Stimulated activated CD4-positive, alpha-beta T cell treated with anti-CD3 and anti-CD28 coated beads, TNF-alpha, amount 100 ng/mL, for 4 hours (primary cell): ENCODE measurements at places on chromosomes 7 and 10.

- no peak for DNase-seq
These were observed 49.5 kb upstream of the EBF3 start for GRCh38 chr10:130013335-130014262.

GRCh38 chr7:53218730-53219504 is 183.5 kb downstream of the POM121L12 start:
- DNase-seq = no peak

DNA sequence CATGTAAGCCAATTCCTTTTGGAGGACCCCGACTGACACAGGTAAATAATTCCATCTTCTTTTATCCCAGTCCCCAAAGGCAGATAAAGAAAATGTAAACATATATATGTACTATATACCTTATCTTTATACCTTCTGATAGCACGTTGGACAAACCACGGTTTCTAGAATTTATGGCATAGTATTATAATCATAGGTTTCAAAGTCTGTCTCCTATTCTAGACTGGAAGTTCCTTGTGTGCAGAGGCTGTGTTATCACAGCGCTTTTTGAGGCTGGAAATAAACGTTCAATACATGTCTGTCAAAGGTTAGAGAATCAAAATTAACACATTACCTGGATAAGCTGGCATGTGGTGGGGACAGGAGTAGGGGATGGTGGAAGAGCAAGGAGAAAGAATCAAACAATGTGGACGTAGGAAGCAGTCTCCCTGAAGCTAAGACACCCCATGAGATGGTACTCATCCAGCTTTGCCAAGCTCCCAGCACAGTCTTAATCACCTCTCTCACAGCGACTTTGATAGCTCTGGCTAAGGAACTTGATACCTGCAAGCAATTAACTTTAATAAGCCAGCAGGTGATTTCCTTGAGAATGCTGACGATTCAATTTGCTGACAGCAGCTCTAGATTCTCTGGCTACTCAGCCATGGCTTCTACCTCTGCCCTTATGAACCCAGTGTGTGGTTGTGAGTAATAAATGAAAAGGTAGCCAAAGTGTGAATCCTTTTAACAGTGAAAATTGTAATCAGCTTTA is 208.4 kb upstream of the LRRTM3 start:
- no peak for DNase-seq

DNA sequence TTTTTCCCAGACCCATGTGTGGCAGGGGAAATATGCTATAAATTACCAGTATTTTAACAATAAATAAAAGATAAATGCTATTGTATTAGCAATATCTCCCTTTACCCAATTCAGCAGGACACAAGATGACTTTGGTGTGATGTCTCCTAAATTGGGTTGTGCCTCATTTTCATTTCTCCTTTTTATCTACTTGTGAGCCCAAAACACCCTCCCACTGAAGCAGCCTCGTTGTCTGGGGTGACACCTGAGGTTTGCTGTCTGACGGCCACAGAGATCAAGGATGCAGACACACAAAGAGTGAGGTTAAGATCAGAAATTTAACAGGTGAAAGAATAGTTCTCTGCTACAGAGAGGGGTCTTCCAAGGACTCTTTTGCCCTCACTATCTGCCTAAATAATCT is 27.1 kb upstream of the CC2D2B start:
- DNase-seq = no peak

GRCh38 chr10:11625019-11625735 is 13.7 kb upstream of the USP6NL start:
- no peak for DNase-seq

DNA sequence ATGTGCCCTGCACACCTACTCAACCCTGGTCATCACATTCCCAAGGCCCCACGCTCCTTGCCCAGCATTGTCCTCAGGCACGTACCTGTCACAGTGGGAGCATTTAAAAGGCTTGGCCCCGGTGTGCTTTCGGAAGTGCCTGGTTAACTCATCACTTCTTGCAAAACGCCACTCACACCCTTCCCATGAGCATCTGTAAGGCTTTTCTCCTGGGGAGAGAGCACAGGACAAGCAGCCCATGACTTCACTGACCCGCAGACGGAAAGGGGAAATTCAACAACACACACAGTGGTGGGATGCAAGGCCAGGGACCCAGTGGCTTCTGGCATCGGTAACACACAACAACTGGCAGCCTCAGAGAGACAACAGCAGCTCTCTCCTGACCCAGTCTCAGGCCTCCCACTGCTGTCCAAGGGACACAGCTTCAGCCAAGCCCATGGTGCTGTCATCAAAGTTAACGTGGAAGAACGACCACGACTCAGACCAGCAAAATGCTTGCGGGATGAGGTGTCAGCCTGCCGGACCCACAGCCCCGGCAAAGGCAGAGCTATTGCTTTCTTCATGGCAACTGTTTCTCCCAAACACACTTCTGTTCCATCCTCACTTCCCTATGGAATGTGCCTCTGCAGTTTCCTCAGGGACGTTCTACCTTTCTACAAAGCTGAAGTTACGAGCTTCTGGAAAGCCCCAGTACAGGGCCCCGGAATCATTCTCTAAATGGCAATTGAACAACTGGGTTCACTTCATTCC is 4.8 kb downstream of the KLF6 start:
- DNase-seq = no peak

DNA sequence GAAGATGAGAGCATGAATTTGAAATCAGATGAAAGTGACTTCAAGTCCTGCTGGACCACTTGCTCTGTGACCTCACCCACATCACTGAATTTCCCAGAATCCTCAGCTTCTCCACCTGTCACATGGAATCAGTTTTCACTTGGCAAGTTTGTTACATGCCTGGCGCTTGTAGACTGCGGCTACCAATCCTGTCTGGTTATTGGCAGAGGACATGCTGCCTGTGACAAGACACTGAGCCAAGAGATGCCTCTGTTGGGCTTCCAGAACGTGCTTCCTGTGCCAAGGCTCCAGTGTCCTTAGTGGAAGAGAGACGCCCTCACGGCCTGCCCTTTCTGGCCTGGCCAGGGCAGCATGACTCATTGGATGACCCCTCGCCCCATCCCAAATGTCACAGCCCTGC is 4.4 kb upstream of the MYL10 start:
- no peak for DNase-seq

DNA sequence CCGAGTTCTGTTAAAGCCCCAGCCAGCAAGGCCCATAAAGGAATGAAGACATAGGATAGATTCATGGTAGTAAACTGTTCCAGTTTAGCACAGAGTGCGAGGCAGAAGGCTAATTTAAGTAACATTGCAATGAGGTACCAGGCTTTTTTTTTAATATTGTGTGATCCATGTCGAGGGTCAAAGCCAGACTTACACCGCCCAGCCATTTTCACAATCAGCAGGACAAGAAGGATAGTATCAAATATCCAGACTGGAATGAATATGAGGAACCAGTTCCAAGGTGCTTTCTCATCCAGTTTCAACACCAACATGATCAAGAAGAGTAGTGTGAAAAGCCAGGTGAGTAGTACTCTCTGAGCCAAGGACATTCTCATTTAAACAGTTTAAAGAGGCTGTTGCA is 4.2 kb downstream of the TMEM60 start:
- DNase-seq = no peak

DNA sequence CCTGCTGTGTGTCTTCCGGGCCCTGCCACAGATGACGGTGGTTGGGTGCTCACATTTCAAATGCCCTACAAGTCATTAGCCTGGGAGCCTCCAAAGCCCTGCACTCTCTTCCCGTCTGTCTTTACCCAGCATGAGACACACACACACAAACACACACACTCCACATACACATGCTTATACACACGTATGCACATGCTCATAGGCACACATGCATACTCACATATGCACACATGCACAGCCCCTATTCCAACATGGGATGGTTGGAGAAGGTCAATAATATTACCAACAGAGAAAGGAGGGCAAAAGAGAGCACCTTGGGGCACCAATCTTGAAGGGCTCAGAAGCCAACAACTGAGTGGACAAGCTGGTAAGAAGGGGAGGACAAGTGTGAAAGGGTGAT is 19.0 kb downstream of the SUN3 start:
- DNase-seq = no peak

- no peak for DNase-seq
These were observed 35.8 kb downstream of the CAMK2B start for GRCh38 chr7:44289341-44290251.

- DNase-seq = no peak
These were observed 413.5 kb downstream of the NRG3 start for GRCh38 chr10:82288461-82288881.

DNA sequence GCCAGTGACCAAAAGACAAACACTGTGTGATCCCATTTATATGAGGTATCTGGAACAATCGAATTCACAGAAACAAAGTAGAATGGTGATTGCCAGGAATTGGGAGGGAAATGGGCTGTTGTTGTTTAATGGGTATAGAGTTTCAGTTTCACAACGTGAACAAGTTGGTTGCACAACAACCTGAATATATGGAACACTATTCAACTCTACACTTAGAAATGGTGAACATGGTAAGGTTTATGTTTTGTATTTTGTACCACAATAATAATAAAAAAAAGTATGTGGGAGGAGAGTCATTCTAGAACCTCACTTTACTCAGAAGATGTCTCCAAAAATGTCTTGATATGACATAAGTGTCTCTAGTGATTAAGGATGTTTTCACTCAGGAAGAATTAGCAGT is 85.2 kb upstream of the SGCE start:
- DNase-seq = no peak

DNA sequence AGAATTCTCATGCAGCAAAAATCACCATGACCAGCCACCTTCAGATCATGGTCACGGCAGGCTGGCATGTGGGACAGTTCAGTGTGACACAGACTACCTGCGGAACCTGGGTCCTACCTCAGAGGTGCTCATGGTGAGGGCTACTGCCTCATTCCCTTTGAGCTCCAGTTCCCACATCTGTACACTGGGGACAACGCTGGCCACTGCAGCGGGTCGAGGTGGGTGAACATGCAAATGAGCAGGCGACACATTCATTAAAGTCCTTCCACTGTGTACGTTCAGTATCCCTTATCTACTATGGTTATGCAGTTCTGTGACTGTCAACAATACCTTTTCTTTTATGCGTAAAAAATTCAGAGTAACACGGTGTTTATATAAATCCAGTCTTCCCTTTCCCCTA is 218.7 kb upstream of the AOAH start:
- DNase-seq = no peak

DNA sequence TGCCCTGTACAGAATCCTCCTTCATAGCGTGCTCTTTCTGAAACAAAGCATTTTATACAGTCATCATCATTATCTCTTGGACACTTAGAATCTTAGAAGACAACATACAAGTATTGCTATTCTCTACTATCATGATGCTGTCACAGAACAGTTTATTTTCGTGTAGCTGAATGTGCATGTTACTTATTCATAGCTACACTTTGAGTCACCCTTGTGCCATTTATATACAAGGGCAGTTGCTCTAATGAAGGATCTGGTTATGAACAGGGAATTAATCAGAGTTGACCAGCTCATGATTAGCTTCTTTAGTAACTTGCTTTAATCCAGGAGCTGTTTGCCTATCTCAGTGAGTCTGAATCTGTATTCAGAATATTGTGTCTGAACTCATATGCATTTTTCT is 11.2 kb downstream of the CASP2 start:
- no peak for DNase-seq

- DNase-seq = no peak
These were observed 312.0 kb downstream of the DPP6 start for GRCh38 chr7:154364170-154364569.

DNA sequence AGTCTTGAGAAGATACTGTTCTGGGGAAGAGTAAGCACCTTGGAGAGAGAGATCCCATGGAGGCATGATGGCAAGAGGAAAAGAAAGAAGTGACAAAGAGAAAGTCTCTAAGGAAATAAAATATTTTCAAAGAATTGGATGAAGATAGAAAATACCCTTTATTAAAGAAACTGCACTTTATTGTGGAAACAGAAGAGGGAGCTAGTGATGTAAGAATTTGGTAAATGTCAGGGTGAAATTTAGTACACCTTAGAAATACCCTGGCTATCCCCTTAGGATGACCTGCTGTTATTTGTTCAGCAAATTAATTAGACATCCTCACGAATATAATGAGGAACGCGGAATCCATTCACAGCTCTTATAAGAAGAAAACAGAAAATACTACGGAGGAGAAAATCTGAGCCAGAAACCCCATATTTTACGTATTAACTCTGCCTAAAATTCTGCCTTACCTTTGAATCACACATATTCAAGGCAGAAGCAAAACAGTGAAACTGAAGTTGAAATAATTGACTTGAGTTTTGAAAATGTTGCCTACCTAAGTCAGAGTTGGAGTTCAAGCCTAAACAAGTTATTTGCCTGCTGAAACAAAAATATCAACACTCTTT is 90.7 kb downstream of the TFPI2 start:
- DNase-seq = no peak

DNA sequence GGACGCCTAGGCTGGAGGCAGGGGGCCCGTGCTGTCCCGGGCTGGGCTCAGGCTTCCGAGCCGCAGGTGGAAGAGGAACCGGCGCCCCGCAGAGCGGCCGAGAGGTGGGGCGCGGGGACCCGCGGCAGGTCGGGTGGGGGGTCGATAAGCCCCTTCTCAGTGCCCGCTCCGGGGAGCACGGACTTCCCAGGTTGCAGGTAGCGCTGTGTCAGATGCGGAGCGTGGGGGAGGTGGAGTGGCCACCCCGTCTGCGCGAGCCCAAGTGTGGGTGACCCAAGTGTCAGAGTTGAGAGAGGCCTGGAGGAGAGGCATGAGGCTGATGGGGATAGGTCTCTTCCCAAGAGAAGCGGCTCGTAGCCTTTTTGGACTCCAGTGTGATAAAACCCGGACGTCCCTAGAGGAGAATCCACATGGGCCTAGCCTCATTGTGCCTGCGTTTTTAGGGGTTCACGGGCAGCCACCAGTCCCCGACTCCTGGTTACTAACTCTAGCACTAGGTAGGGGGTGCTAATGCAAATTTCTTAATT is 580 bp downstream of the EEPD1 start:
- peak; percentile 22 for DNase-seq

DNA sequence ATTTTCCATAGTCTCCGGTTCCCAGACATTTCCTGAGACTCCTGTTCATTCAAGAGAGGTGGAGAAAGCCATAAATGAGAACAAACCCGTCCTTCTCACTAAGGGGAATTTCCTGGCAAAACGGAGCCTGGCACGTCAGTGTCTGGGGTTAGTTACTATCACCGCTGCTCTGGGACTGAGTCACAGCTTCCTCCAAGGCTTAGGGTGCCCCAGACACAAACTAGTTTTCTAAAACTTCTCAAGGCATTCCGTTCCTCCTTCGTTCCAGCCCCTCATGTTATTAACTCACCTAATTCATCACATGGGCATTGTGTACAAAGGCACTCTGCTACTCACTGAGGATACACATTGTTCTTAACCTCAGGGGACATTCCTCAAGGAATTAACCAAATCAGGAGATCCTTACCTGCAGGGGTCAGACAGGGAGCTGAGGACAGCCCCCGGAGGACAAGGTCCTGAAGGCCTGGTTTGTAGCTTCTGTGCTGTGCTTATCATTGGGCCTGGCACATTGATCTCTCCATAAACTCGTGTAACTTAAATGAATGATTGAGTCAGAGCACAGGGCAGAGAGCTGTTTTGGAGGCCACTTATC is 103.0 kb upstream of the KLF6 start:
- DNase-seq = peak; percentile 44

GRCh38 chr7:5428478-5429252 is 5.0 kb upstream of the TNRC18 start:
- no peak for DNase-seq
